ENCODE measurements at places on chromosomes 7 and 10. TPM values are rescaled to one million over a fixed set of nuclear protein-coding genes. Genes with fewer than 3 reads are reported as not detected.

STK31 gene
- 0.21 TPM for total RNA-seq

PRKRIP1 gene
- 25.1 TPM for total RNA-seq

CPXM2 gene
- 0.67 TPM for total RNA-seq

ELAPOR2 gene
- 7.1 TPM for total RNA-seq

PRKCQ gene
- total RNA-seq = 0.97 TPM

GRCh38 chr7:137413901-137414300, 70.4 kb upstream of the PTN start:
- no peak overlapping the region for H3K27ac ChIP-seq
- H3K4me1 ChIP-seq = no peaks in the 10 kb centered on the region
- H3K4me3 ChIP-seq = no peak overlapping the region
- H3K27me3 ChIP-seq = no peaks in the 10 kb centered on the region
- DNase-seq = no peak

DNA sequence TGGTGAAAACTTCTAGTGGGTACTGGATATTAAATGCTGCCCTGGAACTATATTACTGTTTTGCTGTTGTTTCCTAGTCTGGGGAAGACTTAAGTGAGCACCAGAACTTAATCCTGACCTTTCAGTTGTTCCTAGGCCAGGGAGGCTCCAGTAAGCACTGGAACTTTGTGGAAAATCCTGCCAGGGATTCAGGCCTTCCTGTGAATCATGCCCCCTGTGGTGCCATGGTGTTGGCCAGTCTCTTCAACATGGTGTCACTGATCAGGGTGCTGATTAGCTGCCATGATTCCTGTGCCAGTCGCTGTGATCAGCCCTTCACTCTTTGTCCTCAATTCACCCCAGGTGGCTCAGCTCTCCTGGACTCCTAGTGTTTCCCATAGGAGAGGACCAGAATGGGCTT, 8.5 kb upstream of the AOAH start:
- no peak overlapping the region for H3K27ac ChIP-seq
- H3K36me3 ChIP-seq = no peaks in the 10 kb centered on the region
- H3K27me3 ChIP-seq = no peaks in the 10 kb centered on the region
- H3K4me1 ChIP-seq = peaks cover 11% of the 10 kb centered on the region
- no peak for DNase-seq

DNA sequence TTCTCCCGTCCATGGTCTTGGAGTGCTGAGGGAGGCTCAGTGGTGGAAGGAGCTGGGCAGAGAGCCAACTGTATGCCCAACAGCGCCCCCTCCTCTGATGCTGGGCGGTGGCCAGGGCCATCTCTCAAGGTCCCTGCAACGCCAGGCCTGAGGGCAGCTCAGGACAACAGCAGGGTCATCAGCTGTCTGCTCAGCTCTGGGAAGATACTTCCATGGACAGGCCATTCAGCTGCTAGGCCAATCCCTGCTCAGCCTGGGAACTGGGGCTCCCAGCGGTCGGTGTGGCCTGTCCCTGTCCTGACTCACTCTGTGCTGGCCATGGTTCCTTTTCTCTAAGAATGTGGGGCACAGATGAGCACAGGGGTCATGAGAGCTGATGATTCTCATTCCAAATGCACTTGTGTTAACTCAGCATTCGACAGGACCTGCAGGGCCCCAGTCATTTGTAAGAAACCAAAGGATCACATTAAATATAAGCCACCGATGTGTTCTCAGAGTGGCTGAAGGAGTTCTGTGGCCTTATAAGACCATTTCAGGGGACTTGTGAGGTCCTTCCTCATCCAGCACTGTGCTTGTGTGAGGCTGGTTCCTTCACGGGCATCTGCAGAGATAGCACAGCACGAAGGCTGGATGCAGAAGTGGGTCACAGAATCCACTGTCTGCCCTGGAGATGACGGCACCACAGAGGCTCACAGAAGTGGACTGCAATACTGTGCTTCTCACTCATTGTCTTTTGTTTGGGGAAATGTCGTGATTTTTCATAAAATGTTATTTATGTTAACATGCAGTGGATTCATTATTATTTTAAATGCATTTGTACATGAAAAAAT, 73.0 kb downstream of the ADCY1 start:
- H3K27ac ChIP-seq = no peak overlapping the region
- no peak overlapping the region for H3K4me3 ChIP-seq
- H3K4me1 ChIP-seq = peaks cover 1% of the 10 kb centered on the region
- no peaks in the 10 kb centered on the region for H3K36me3 ChIP-seq
- no peaks in the 10 kb centered on the region for H3K27me3 ChIP-seq
- DNase-seq = no peak

GRCh38 chr10:91603931-91604331, 28.9 kb downstream of the PPP1R3C start:
- no peaks in the 10 kb centered on the region for H3K27me3 ChIP-seq
- H3K4me3 ChIP-seq = no peak overlapping the region
- DNase-seq = no peak
- no peaks in the 10 kb centered on the region for H3K36me3 ChIP-seq
- no peak overlapping the region for H3K27ac ChIP-seq
- no peaks in the 10 kb centered on the region for H3K4me1 ChIP-seq

DNA sequence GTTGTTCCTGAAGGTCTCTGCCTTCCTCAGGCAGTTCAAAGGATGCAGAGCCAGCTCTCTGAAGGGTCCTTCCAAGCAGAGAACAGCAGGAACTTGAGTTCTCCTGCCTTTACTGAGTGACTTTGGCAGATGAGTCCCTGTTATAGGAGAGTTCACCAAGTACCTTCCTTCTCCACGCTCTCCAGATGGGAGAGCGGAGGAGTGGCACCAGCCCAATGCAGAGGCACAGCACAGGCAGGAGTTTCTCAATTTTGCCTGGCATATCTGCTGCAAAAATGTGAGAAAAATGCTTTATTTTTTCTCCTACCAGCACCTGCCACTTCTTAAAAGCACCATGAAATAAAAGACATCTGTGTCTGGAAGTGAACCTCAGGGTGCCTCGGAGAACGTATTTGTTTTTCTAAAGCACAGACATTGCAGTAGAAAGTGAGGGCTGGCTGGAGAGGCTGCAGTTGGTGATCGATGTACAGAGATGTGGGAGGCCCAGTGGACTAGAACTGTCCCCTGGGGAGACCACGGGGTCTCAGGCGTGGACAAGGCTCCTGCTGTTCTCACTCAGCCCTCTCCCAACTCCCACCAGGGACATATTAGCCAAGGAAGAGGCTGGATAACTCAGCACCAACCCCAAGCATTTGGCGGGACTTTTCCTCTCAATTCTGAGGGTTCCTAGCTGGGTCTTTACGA, 174.5 kb downstream of the WDR37 start:
- no peak overlapping the region for H3K4me3 ChIP-seq
- H3K4me1 ChIP-seq = no peaks in the 10 kb centered on the region
- no peaks in the 10 kb centered on the region for H3K36me3 ChIP-seq
- H3K27ac ChIP-seq = no peak overlapping the region
- DNase-seq = no peak
- H3K27me3 ChIP-seq = no peaks in the 10 kb centered on the region

DNA sequence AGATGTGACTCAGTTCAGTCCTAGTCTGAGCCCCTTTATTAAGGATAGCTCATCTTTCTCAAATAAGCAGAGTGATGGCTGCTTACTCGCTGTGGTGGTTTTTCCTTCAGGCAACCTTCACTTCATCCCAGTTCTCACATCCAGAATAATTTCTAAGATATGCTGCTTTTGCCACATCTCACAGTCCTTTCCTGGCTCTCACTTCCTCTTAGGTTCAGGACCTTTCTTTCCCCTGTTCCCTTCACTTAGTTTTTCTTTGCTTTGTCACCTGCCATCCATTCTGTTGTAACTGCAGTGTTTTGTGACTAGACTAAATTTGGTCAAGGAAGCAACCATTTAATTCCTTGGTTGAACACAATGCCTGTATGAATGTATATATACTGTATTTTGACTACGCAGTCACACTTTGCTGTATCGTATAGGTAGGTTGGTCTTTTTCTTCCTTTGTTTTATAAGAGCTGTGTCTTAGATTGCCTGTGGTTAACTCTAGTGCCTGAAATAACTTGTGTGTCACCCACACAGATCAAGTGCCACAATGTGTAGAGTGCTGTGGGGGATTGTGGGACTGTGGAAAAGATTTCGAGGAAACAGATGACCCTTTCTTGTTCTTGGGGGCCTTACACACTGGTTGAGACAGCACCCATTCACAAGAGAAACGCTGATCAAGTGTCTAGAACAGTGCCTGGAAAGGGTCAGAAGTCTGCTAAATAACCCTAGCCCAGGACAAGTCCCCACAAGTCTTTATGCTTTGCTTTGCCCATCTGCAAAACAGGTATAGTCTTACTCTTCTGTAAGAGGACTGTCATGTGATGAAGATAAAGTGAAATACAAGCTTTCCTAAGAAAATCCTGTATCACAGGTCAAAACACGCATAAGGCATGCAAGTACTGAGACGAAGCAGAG, 2.6 kb downstream of the ZNF655 start:
- 0 out of 2 replicates have a peak overlapping the region, but pooled peaks have one; percentile 20 for H3K4me3 ChIP-seq
- 0 out of 2 replicates have a peak overlapping the region, but pooled peaks have one; percentile 13 for H3K27ac ChIP-seq
- H3K27me3 ChIP-seq = no peaks in the 10 kb centered on the region
- no peaks in the 10 kb centered on the region for H3K4me1 ChIP-seq
- no peak for DNase-seq

GRCh38 chr7:123871998-123872867, 27.3 kb downstream of the HYAL4 start:
- no peaks in the 10 kb centered on the region for H3K27me3 ChIP-seq
- H3K36me3 ChIP-seq = no peaks in the 10 kb centered on the region
- no peak overlapping the region for H3K4me3 ChIP-seq
- no peak for DNase-seq
